ENCODE measurements at places on chromosomes 12 and 14.

GRCh38 chr12:79547735-79548609, 142.8 kb downstream of the PAWR start:
- no peak for DNase-seq

GRCh38 chr12:130192642-130193345, 30.5 kb downstream of the FZD10 start:
- DNase-seq, result no peak

- no peak for DNase-seq
These were observed 9.4 kb upstream of the KRT74 start for GRCh38 chr12:52582971-52583456.

DNA sequence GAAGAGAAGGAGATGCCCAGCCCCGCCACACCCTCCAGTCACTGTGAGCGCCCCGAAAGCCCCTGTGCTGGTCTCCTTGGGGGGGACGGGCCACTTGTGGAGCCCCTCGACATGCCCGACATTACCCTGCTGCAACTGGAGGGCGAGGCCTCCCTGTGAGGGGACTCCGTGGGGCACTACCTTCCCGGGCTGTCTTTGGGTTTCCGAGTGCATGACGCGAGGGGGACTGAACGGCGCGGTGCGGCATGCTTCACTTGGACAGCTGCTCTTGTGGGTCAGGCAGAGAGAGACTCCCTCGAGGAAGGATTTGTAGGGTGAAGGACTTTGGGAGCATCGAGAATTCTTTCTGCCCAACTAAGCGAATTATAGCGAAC, 1.1 kb downstream of the CCDC184 start:
- no peak for DNase-seq

DNA sequence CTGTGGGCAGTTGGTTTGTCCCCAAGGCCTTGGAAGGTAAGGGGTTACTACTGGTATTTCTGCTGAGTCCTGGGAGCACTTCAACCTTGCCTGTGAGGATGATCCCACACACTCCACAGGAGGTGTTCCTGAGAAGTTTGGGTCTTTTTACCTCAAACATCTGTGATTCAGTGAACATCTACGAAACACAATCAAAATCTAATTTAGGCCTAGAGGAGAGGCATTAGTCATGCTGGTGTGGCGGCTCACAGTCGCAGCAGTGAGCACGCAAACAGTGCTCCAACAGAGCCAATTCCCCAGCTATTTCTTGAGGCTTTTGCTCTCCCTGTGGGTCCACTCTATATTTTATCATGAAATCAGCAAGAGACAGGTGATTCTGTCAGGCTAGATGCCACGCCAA, 107.6 kb downstream of the APAF1 start:
- DNase-seq, result no peak
